IPS DF 6.9 (cell line): ENCODE measurements at places on chromosomes 7 and 10.

DNA sequence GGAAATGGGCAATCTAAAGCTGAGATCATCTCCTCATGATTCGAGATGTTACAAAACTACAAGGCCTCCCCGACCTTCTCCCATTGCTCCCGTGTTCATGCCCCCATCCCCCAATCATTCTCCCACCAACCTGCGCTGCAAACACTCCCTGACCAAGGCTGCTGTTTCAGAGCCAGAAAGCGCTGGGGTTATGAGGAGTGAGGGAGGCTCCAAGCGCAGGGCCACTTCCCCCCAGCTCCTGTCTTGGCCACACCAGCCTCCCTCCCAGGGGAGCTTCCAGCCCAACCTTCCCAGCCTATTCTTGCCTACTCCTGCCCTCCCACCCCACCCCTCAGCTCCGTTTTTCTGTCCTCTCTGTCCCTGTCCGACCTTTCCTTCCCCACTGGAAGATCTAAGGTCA, 14.7 kb upstream of the NODAL start:
- no peak for DNase-seq

- no peak for DNase-seq
These were observed 256.7 kb downstream of the AGMO start for GRCh38 chr7:15305002-15305600.

DNA sequence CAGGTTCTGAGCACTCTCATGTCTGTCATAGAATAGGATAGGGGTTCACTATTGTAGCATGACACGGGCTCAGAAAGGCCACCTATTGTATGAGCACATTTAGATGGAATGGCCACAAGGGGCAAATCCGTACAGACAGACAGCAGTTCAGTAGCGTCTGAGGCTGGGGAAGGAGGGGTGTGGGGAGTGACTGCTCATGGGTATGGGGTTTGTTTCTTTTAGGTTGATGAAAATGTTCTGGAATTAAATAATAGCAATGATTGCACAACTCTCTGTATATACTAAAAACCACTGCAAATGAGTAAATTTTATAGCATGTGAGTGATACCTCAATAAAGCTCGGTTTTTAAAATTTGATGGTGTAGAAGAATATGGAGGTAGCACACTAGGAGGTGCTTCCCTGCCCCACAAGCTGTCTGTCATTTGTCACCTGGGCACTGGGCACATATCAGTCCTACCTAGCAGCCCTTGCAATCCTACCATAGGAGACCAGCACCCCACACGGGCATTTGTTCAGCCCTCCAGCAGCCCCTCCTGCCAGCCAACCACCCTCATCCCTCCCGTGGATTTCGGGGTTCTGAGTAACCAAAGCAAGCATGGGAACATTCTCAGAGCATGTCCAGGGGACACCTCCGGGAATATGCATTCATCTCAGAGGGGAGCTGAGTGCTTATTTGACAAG, 35.2 kb downstream of the KCNMA1 start:
- no peak for DNase-seq

GRCh38 chr7:149662591-149663095, 110.7 kb downstream of the ZNF467 start:
- peak; percentile 73 for DNase-seq

DNA sequence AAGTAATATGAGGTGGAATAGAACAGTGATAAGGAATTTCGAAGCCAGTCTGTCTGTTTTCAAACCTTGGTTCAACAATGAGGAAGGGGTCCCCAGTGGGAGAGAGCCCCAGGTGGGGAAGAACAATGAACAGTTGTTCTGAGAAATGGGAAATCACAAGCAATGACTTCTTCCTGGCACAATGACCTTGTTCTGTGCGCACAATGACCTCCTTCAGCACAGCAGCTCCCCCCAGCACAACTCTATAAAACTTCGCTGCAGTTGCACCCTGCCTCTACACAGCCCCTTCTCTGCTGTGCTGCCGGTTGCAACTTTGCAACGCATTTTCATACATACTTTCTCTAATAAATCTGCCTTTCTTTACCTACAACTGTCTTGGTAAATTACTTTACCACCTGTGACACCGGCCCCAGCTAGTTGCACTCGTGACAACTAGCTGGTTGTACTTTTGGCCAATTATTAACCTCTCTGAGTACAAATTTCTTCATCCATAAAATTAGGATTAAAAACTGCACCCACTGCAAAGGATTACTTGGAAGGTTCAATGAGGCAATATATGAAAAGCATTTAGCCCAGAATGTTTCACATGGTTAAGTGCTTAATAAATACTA, 40.5 kb downstream of the ASB4 start:
- DNase-seq: no peak

- no peak for DNase-seq
These were observed 47.0 kb upstream of the VWDE start for GRCh38 chr7:12450615-12451014.

DNA sequence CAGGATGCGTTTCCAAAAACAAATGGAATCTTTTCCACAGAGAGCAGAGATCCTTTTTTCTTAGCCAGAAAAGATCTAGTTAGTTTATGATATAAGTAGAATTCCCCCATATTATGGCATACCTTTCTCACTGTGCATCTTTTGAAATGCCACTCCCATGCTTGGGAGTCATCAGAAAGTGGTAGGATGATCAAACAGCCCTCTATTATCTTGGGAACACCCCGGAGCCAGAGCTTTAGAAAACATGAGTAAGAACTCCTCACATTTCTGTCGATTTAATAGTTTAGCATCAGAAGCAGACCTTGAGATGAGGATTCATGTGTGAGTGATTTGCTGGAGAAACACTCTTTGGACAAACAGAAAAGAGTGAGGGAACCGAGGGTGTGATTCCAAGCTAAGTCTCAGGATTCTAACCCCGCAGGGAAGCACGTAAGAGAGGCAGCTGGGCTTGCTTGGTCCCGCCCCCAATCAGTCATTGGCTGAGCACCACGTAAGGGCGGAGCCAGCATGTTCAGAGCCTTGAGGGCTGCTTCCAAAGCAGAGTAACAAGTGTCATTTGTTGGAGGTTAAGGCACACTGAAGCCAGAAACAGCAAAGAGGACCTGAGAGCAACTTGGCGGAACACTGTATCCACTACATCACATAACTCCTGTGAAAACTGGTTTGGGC, 43.7 kb upstream of the NXPH1 start:
- DNase-seq: peak; percentile 71

GRCh38 chr7:95582578-95583293, 13.6 kb downstream of the PDK4 start:
- DNase-seq: no peak

DNA sequence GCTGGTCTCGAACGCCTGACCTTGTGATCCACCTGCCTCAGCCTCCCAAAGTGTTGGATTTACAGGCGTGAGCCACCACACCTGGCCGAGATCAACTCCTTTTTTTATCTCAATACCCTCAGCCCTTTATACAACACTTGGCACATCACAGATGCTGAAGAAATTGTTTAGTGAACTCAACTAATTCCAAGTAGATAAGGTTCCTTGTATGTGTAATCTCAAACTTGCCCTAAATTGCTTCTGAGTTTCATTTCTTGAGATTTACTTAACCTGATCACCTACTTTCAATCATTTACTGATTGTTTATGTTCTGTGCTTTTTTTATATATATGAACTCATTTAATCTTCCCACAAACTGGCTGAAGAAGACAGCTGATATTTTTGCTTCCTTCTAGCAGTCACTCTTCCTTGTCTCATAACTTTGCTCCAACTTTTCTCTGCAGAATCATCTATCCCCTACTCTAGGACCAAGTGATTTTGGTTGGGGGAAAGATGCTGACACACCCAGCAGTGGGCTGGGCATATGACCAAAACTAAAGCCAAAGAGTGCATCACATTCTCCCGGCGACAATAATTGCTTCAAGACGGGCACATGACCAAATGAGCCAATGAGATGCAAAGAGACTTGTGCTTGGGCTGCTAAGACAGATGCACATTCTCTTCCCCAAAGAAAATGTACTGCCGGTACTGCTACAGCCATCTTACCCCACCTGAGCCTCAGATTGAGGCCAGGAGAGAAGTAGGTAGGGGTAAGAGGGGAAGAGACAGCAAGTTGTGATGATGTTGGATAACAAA, 40.3 kb upstream of the ARID5B start:
- DNase-seq: no peak

GRCh38 chr10:112361951-112362751, 11.8 kb upstream of the ACSL5 start:
- DNase-seq: no peak

DNA sequence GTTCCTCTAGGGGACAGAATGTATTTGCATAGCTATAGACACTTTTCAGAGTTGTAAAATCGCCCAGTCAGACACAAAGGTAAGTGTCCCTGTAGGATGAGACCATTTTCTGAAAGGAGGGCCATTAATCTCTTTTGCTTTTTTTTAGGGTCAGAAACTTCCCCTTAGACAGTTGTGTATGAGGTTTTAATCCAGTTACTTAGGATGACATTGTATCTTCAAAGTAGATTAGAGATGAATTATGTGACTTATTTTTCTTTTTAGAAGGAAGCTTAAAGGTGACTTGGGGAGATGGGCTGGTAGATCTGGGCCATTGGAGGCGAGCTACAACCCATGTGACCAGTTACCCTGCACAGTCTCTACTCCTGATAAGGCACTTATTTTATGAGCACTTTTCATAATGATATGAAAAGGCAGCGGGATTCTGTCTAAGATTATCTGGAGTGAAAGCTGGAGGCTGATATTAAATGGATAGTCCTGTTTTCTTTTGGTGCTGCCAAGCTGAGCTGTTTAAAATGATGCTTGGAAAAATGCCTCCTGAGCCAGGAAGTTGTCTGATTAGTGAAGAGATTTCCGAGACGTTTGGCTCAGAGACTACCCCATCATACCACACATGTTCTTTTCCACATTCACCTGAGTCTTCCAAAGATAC, 264.3 kb downstream of the AUTS2 start:
- DNase-seq: no peak

GRCh38 chr7:68800316-68800715, 798.0 kb upstream of the AUTS2 start:
- no peak for DNase-seq

DNA sequence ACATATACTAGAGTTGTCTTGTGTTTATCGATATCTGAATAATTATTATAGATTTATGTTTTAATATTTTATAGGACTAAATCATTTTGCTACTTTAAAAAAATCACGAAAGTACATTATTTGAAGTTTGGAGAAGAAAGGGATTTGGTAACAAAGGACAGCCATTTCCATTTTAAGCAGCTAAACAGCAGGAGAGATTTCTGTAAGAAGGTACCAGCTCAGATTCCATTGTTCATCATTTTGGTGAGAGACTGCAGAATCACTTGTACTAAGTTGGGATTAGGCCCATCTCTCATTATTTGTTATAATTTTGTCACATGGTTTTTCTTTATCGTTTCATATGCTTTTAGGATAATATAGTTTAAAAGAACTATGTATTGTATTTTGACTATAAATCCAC, 46.7 kb downstream of the PALS2 start:
- no peak for DNase-seq

- DNase-seq: peak; percentile 85
These were observed 78.6 kb upstream of the C10orf90 start for GRCh38 chr10:126749015-126749655.

DNA sequence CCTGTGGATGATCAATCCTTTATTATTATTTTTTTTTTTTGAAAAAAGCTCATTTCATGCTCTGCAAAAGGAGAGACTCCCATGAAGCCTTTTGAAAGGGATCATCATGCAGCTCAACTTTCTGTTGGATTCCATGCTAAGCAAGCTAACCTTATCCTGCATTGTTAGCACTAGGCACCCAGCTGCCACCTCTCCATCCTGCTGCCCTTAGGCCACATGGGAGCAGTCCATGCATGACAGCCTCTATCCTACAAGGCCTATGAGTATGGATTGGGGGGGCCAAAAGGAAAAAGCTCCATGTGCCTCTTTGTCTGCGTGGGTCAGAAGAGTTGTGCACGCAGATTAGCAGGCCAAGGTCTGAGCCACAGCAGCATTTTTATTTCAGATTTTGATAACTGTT, 19.2 kb downstream of the SMNDC1 start:
- DNase-seq: no peak

- no peak for DNase-seq
These were observed 1.9 kb downstream of the FOXK1 start for GRCh38 chr7:4683884-4684565.
